ENCODE measurements at places on chromosomes 6 and 20. TPM values are rescaled to one million over a fixed set of nuclear protein-coding genes. Genes with fewer than 3 reads are reported as not detected.

The MLIP gene
- total RNA-seq = not detected

The PCK1 gene
- total RNA-seq = not detected

The NANP gene
- total RNA-seq = 9.0 TPM

The TGM2 gene
- 1.2 TPM for total RNA-seq

The TENT5A gene
- 4.6 TPM for total RNA-seq

The OOEP gene
- not detected for total RNA-seq

The SMIM8 gene
- 13.5 TPM for total RNA-seq

The SLC22A1 gene
- total RNA-seq = 1.7 TPM

The TAP2 gene
- 18.2 TPM for total RNA-seq

DNA sequence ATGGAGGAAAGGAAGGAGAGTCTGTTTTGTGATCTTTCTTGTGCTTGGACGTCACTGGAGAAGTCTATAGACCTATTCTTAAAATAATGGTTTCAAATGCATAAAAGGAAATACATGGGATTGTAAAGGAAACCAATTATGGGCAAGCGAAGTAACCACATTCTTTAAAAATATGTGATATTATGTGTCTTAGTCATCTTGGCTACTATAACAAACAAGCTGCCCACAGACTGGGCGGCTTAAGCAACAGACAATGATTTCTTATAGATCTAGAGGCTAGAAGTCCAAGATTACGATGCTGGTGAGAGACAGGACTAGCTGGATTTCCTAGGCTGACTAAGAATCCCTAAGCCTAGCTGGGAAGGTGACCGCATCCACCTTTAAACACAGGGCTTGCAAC lies 49.4 kb upstream of the CD83 start:
- DNase-seq = no peak

DNA sequence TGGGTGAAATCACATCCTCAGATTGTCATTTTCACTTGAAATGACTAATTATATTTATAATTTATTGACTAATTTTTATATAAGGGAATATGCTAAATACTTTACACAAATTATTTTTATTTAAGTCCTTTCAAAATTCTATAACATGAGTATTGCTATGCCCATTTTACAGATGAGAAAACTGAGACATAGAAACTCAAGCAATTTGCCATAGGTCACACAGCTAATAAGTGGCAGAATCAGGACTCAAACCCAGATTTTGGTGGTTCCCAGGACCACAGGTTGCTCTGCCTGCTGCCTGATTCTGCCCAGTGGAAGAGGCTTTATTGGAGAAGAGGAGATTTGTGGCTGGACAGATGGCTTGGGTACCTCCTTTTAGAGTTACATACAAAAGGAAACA lies 4.9 kb downstream of the ALDH8A1 start:
- DNase-seq = no peak

DNA sequence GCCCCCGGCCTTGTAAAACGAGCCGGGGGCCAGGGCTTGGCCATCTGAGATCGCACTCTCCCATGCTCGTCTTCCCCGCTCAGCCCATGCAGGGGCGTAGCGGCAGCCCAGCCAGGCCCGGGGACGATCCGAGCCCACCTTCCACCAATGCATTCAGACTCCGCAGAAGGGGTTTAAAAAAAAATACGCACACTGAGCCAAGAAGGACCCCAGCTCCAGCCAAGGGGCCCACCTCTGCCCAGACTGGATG lies 320 bp downstream of the GSTA4 start:
- DNase-seq = peak; percentile 59

DNA sequence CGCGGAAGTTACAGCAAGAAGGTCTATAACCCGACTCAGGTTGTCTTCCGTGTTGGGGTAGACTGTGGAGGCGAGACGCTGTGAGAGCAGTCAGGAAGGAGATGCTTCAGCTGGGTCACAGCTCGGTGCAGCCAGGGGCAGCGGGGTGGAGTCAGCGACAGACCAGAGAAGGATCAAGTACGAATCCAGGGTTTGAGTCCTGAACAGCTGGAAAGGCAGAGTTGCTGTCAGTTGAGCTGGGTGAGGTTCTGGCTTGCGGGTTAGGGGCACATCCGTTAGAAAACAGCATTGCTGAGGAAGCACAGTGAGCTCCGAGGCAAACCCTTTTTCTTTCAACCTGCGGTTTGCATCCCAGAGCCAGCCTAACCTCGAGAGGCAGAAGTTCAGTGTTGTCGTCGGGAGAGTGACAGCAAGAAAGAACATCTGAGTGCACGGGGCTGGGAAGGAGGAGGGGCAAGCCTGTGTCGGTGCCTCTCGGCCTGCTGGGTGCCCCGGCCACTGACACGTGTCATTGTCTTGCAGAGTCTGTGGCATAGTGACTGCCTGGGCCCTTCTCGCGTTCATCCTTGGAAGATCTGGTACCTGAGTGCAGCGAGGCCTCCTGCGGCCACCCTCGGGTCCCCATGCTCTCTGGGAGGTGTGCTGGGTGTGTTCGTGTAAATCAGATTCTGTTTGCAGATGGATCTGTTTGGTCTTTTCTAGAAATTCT lies 20.0 kb downstream of the PNLDC1 start:
- DNase-seq = peak; percentile 11

DNA sequence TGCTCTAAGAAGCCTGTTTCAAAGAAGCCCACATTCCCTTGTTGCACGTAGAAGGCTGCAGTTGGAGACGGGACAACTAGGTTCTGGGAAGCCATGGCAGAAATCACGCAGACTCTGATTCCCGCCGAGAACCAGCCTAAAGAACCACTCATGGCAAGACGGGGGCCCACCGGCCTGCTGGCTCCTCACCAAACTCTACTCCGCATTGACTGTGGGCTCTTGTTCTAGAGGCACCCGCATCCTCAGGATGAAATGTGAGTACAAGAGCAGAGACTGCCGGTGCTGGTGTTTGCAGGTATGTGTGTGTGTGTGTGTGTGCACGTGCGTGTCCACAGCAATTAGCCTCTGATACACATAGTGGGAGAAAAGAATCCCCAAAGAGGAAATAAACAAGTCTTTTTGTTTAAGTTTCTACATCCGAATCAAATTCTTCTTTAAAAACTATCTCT lies 42.3 kb upstream of the NR2E1 start:
- no peak for DNase-seq

- peak; percentile 54 for DNase-seq
Measured at GRCh38 chr6:43770372-43771209, 580 bp downstream of the VEGFA start.

DNA sequence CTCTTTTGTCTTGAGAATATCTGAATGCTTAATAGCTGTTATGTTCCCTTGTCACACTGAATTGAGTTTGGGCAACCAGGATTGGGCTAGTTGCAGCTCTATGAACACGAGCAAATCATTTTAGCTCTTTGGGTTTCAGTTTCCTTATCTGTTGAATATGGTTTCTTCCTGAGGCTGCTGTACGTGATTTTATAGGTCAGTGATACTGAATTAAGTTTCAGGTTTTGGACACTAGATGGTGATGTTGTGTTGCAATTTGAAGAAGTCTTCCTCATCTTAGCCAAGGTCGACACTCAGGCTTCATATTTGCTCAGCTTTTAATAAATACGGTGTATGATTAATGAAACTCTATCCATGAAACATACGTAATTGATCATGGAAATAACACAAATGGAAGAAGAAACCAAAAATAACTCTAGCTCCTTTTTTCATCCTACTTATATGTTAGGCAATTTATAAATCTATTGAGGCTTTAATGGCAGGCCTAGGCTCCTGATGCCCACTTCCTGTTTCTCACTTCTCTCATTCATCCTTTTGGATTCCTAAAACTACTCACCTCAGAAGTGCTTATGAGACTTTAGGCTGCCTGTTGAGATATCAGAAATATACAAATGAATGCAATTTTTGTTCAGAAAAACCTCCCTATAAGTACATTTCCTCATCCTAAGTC lies 354.1 kb upstream of the MAP3K7 start:
- DNase-seq = no peak

- no peak for DNase-seq
Measured at GRCh38 chr20:59004763-59005522, 2.1 kb downstream of the CTSZ start.

- no peak for DNase-seq
Measured at GRCh38 chr6:161493576-161494118, 219.8 kb upstream of the AGPAT4 start.

DNA sequence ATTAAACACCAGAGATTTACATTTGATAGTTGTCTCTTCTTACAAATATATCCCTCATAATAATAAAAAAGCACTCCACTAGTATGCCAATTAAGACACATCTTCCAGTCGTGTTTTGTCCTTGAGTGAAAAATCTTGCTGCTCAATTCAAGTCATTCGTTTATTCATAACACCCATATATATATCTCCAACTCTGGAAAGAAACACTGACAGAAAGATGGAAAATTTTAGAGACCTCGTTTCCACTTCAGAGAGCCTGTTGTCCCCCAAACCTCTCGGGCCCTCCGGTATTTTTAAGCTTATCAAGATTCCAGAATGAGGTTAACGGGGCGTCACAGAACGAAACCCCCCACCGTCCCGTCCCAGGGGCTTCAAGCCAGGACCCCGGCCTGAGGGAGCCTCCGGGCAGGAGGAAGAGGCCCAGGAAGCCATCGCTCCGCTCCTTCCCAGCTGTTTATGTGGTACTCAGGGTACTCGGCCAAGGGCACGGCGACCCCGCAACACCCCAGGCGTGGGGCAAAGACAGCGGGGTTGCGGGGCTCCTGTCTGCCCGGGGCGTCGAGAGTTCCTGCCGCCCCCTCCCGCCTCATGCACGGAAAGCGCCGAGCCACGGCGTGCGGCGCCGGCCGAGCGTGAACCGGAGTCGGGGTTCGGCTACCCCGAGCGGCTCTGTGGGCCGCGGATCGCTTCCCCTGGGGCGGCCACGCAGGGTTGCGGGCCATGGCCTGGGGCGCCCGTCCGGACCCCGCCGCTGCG lies 623 bp upstream of the SNX9 start:
- DNase-seq = peak; percentile 22

DNA sequence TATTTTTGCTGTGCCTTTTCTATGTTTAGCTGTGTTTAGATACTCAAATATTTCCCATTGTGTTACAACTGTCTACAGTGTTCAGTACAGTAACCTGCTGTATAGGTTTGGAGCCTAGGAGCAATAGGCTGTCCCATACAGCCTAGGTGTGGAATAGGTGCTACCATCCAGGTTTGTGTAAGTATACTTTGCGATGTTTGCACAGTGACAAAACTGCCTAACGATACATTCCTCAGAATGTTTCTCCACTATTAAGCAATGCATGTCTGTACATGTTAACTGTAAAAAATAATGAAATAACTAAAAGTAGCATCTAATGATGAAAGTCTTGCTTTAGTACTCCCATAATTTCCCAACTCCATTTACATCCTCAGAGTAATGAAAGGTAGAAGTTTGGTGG lies 46.0 kb downstream of the SERAC1 start:
- no peak for DNase-seq

- no peak for DNase-seq
Measured at GRCh38 chr6:41353333-41353732, 17.9 kb downstream of the NCR2 start.

- no peak for DNase-seq
Measured at GRCh38 chr20:37315021-37315451, 25.6 kb downstream of the MANBAL start.

DNA sequence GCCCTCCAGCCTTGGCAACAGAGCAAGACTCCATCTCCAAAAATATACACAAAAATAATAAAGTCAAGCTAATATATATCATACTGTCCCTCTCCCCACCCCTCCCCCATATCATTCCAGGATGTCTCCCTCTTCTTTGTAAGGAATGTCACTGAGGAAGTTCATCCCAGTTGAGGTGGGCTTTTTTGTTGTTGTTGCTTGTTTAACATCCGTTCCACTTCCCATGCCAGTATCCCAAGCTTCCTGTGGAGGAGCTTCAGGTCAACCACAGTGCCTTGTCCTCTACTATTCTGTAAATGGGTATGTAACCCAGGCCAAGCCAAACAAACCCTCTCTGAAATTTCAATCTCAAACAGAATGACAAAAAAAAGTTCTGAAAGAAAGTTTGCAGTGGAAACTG lies 19.0 kb upstream of the PTPN1 start:
- no peak for DNase-seq

DNA sequence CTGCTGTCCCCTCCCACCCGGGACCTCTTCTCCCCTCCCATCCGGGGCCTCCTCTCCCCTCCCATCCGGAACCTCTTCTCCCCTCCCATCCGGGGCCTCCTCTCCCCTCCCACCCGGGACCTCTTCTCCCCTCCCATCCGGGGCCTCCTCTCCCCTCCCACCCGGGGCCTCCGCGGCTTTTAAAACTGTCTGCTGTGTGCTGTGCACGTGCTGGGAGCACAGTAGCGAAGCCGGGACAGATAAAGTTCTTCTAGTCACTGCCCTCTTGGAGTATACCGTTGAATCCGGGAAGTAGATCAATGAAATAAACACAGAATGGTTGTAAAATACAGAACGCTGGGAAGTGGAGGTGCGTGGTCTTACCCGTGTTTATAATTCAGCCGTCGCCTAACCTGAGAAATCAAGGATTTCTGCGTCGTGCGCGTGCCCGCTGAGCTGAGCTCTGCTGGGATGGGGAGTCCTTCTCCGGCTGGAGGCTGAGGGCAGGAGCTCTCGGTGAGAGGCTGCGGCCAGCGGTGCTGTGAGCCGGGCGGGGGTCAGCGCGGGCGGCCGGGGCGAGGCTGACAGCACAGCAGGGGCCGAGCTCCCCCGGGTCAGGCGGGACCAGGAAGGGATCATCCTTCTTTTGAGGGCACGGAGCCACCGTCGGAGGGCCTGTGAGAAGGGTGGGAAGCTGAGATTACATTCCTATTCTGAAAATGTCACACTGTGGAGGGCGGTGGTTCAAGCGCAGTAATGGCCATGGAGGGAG lies 19.6 kb upstream of the KIF25 start:
- DNase-seq = no peak

GRCh38 chr6:118319416-118319815 lies 228.7 kb upstream of the PLN start:
- DNase-seq = no peak
